ENCODE measurements at places on chromosomes 6 and 20. TPM values are rescaled to one million over a fixed set of nuclear protein-coding genes. Genes with fewer than 3 reads are reported as not detected.

Gene PROKR2
- not detected for total RNA-seq

GRCh38 chr6:170344631-170345576 lies 38.3 kb downstream of the FAM120B start:
- DNase-seq: peak; percentile 97

Gene LZTS3
- 3.6 TPM for total RNA-seq

Gene ADGRF5
- total RNA-seq: 37.9 TPM

DNA sequence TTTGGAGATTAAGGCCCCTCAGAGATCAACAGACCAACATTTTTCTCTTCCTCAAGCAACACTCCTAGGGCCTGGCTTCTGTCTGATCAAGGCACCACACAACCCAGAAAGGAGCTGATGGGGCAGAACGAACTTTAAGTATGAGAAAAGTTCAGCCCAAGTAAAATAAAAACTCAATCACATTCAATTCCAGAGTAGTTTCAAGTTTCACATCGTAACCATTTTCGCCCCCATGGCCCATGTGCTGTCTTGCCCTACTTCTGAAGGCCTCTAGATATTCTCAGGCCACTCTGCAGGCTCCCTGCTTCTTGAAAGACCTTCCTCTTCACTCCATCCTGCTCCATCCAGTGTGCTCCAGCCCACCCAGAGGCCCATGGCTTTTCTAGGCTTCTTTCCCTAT lies 4.2 kb downstream of the IL17A start:
- DNase-seq: no peak

Gene BMP6
- total RNA-seq: 221 TPM

Gene CST2
- total RNA-seq: not detected

Gene C6orf58
- not detected for total RNA-seq

Gene GJA1
- 235 TPM for total RNA-seq

DNA sequence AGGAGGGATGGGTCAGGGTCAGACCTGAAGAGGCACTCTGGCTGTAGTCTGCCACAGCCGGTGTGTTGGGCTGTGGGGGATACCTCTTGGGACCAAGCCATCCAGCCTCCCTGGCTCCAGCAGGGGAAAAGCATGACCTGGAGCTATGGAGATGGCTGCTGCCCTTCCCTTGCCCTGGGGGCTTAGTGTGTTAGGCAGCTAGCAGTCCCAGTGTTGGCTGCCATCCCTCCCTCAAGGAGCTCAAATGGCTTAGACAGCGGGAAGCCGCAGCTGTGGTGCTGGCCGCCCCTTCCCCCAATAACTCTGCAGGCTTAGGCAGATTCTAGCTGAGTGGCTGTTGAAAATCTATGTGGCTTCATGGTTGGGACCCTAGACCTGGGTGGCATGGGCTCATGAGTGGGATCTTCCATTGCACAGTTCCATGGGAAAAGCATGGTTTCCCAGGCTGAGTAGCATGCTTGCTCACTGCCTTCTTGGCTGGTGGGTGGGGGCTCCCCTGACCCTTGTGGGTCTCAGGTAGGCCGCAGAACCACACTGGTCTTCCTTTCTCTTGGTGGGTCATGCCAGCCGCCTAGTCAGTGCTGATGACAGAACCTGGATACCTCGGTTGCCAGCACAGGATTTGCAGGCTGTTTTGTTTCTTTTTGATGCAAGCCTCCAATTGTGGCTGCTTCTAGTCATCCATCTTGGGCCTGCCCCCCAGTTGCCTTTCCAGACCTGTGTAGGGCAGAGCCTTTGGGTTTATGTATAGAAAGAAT lies 69.0 kb upstream of the AHI1 start:
- no peak for DNase-seq

Gene OR12D3
- total RNA-seq: not detected

- DNase-seq: no peak
Measured at GRCh38 chr6:158815379-158815724, 3.8 kb downstream of the EZR start.

Gene ZNF311
- 0.35 TPM for total RNA-seq

DNA sequence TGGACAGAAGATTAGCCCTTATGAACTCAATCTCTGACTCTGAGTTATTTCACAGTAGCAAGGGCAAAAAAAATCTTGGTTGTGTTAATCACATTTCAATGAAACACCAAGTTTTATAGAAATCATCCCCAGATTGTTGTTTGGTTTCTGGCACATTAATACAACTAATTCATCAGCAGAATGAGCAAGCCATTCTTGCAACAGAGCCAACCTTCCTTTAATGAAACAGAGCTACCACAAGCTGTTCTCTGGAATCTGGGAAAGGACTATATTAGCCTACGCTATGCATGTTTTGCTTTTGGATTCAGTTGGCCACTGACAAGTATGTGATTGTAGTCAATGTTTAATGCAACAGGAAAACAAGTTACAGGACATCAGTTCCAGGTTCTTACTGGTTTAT lies 13.8 kb upstream of the POPDC3 start:
- no peak for DNase-seq

- no peak for DNase-seq
Measured at GRCh38 chr6:121201105-121201504, 133.2 kb downstream of the TBC1D32 start.

Gene SIRPB1
- total RNA-seq: 6.5 TPM

Gene HSPA12B
- 6.6 TPM for total RNA-seq

- peak; percentile 56 for DNase-seq
Measured at GRCh38 chr6:133568970-133569889, 319.7 kb upstream of the TCF21 start.

Gene PI3
- not detected for total RNA-seq

DNA sequence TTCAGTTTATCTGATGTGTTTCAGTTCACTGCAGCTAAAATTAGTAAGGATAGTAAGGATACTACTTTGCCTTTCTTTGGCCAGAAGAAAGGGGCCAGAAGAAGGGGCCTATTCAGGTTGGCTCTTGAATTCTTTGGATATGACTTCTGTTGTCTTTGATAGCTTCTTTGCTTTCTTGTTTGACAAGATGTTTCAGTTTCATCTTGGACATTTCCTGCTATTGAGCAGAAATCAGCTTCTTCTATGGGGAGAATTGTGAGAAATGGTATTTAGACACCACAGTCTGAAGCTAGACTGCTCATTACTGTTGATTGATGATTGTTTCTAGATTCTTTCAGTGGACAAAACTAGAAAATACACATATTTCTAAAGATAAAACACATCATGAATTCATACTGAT lies 23.2 kb downstream of the L3MBTL3 start:
- no peak for DNase-seq

GRCh38 chr6:95071464-95071863 lies 505.9 kb upstream of the MANEA start:
- no peak for DNase-seq

Gene GRM4
- total RNA-seq: not detected

- DNase-seq: peak; percentile 22
Measured at GRCh38 chr20:59850018-59850641, 83.3 kb downstream of the SYCP2 start.

DNA sequence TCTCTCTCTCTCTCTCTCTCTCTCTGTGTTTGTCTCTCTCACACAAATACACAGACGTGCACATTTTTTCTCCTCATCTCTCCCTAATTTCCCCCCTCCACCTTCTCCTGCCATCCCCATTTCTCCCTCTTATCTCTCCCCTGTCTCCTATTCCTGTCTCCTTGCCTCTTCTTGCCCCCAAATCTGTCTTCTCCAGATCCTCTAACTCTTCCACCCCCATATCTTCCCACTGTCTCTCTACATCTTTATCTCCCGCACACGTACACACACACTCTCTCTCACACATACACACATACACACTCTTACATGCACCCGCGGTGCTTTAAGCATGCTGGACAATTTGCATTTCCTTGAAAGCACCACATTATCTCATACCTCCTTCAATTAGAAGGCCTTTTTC lies 15.9 kb downstream of the KIZ start:
- DNase-seq: no peak

DNA sequence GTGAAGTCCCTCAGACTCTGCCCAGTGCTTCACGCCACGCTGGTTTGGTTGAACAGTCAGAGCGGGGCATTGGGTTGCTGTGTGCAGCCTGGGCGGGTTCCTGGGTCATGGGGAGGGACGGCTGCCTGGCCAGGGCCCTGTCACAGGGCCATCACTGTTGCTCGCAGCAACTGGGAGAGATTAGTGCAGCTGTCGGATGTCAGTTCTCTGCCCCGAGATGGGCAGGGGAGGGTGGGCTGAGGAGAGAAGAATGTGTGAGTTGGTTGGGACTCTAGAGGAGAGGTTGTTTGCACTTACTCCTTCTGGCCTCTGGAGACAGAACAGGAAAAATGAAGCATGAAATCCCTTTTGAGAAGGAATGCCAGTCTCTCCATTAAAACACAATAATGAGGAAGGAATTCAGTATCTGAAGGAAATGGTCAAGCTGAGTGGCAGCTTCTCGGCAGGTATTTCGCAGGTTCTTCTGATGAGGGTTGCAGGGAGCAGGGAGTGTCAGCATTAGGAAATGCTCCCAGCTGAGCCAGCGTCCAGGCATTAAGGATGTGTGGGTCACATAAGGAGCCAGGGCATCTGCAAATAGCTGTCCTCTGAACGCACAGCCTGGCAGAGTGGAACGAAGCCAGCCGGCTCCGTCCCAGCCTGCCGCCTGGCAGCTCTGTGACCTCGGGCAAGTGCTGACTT lies 95.9 kb downstream of the SSR1 start:
- DNase-seq: no peak
